ENCODE measurements at places on chromosomes 11 and 22.

DNA sequence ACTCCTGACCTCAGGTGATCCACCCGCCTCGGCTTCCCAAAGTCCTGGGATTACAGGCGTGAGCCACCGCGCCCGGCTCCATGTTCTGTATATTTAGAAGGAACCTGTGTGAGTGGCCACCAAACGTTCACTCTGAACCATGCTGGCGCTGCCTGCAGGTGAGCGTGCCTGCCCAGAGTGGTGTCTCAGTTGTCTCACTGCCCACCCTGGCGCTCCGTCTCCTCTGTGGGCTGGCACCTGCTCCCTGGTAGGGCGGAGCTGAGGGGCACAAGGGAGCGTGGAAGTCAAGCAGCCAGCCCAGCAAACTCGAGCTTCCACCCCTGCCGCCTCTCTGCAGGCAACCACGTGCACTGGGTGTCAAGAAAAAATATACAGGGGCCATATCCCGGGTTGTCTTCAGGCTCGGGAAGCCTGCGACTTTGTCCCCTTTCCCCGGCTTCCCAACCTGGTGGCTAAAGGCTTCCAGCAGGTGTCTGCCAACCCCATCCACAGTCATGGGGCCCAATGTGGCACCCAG is 16.7 kb downstream of the TXN2 start:
- no peak for DNase-seq

- no peak for DNase-seq
Observed at GRCh38 chr22:29854432-29854831, 16.4 kb upstream of the ASCC2 start.

DNA sequence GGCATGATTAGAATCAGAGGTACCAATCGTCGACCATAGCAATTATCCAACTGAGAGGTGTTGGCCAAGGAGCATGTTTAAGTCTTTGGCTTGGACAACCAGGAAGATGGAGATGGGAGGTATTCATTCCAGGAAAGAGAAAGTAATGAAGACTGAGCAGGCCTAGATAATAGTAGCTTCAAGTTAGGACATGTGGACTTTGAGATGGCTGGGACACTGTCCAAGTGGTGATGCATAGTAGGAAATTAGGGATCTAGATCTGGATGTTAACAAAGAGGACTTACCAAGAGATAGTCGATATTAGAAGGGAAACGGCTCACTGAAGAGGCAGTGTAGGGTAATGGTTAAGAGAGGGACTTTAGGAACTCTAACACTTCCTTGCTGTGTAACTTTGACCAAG is 266.7 kb downstream of the FAM76B start:
- no peak for DNase-seq

- DNase-seq = no peak
Observed at GRCh38 chr11:17734986-17735817, 621 bp downstream of the KCNC1 start.

DNA sequence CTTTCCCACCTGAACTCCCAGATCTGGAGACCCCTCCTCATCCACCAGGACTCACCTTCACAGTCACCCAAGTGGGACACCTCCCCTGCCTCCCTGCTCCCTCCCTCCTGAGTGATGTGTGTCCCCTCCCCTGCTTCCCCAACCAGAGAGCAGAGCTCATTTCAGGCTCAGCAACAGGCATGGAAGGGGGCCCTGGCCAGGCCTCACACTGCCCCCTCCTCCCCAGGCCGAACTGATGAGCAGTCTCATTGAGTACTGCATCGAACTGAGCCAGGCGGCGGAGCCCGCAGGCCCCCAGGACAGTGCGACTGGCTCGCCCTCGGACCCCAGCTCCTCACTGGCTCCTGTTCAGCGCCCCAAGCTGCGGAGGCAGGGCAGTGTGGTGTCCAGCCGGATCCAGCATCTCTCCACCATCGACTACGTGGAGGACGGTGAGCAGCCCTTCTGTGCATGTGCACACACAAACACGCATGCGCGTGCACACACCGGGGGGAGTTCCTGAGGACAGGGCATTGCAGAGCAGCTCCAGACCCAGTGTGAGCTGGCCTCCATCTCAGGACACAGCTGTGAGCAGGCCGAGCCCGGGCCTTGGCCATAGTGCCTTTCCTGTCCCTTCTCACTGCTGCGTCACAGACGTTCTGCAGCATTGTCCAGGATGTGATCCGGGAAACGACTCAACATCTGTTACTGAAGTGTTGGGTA is 17.8 kb upstream of the NEAT1 start:
- no peak for DNase-seq

DNA sequence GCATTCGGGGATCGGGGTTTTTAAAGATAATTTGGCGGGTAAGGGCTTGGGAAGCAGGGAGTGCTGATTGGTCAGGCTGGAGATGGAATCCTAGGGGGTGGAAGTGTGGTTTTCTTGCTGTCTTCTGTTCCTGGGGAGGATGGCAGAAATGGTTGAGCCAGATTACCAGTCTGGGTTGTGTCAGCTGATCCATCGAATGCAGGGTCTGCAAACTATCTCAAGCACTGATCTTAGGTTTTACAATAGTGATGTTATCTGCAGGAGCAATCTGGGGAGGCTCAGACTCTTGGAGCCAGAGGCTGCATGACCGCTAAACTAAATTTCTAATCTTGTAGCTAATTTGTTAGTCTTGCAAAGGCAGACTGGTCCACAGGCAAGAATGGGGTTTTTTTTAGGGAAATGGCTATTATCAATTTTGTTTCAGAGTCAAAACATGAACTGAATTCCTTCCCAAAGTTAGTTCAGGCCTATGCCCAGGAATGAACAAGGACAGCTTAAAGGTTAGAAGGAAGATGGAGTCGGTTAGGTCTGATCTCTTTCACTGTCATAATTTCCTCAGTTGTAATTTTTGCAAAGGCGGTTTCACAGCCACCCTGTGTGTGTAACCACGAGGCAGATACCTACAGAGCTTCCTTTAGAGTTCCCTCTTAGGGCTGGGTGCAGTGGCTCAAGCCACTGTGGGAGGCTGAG is 10.2 kb downstream of the SCGB1A1 start:
- no peak for DNase-seq

All from RKO (cell line).